ENCODE measurements at places on chromosomes 5 and 9.

DNA sequence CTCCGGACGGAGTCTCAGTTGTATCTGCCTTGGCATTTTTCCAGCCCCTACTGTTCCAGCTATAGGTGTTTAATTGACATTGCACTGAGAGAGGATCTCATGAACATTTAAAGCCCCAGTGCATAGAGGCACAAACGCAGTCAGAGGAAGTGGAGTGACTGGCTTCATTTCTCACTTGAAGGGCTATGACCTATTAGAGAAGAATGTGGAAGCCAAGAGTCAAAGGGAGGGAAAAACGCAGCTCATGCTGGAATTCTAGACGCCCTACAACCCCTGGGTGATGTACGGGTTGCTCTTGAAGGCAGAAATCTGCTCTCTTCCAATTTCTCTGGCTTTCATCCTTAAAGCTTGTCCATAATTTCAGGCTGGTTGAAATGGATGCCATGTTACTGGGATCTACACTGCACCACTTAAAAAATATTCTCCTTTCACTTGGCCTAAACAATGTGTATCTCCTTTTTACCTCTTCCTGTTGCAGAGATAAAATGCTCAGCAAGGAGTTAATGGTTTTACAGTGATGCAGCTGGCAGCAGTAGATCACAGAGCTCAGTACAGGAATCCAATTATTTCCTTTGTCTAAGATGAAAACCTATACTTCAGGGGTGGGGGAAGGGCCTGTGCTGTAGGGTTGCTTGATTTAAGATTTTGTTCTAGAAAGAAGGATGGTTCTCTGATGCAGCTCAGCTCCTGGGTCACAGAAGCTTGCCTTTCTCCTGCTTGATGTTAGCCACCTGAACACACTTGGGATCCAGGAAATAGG, 61.8 kb upstream of the MAMDC2 start:
- ATAC-seq = peak; percentile 78

DNA sequence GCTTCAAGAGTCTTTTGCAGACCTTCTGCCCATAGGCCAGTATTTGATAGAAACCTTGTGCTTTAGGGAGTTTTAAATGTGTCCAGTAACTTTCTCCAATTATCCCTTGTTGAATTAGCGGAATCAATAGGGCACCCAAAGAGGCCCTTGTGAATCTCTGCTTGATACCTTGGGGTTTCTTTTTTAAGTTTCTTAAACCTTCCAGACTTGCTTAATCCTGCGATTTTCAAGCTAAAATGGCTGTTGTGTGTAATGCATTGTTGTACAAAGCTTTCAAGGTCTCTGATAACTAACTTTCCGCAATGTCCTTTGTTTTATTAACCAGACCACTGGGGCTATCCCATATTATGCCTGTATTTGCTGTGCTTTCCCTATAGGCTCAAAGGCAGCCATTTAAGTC, 577.4 kb upstream of the RORB start:
- no peak for ATAC-seq

DNA sequence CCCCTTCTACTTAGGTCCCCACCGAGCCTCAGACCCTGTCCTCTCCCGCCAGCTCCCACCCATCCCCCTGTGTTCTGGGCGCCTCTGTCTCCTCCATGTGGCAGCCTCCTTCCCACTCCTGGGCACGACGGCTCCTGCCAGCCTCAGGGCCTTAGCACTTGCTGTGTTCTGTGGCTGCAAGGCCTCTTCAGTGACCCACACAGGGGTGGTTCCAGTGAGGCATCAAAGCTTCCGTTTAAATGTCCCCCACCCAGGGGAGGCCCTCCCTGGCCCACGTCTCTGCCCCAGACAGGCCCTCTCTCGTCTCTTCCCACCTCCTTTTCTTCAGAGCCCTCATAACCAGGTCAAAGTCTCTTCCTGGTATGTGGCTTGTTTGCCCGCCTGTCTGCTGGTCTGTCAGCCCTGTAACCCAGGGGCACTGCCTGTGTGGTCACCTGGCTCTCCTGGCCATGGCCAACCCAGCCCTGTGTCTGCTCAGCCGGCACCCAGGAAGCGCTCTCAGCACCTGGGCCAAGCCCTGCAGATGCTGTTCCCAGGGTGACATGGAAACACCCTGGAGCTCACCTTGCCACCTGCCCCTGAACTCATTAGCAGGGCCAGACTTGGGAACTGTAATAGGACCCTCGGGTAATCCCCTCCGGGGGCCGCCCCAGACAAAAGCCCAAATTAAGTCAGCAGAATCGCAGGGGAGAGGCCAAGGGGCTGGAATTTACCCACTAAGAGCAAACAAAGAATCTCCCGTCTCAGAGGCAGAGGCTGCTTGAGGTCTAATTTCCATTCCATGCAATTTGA, 33.7 kb downstream of the LHX3 start:
- no peak for ATAC-seq

- no peak for ATAC-seq
Observed at GRCh38 chr5:66617226-66617861, 21.2 kb downstream of the MAST4 start.

- no peak for ATAC-seq
Observed at GRCh38 chr9:89554307-89555035, 50.3 kb upstream of the GADD45G start.

DNA sequence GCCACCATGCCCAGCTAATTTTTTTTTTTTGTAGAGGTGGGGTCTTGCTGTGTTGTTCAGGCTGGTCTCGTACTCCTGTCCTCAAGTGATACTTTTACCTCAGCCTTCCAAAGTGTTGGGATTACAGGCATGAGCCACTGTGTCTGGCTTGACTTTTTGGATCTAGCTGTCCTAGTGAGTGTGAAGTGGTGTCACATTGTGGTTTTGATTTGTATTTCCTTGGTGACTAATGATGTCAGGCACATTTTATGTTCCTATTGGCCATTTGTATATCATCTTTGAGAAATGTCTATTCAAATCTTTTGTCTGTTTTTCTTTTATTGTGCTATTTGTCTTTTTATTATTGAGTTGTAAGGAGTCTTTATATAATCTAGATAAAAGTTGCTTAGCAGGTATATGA, 53.5 kb upstream of the MCCC2 start:
- peak; percentile 69 for ATAC-seq

DNA sequence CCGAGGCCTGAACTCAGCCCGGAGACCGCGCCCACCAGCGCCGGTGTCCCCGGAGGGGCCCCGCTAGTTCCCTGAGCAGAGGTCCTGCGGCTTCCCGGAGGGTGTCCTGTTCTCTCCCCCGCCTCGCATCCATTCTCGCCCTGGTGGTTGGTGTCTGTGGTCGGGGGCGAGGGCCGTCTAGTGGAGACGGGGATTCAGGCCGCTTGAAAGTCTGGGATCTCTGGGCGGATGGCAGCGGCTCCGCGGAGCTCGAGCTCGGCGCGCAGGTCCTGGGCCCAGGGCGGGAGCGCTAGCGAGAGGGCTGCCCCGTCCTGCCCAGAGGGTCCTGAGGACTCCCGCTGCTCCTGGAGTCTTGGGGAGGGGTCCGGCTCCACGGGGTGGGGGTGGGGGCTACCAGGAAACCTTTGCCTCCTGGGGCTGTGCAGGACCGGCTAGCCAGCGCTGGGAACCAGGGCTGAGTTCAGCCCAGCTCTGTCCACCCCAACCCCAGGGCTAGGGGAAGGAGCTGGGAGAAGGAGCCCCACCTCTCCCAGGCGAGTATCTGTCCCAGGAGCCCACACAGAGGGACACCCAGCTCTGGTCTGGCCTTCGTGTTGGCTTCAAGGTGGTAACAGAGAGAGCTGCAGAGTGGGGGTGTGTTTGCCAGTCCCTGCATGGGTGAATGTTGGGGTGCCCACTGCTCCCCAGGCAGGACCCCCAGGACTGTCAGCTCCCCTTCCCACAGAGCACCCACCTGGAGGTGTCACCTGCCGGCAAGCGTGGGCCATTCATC, 4.0 kb downstream of the TOR4A start:
- ATAC-seq = peak; percentile 7

GRCh38 chr9:107316795-107317661, 33.9 kb downstream of the RAD23B start:
- no peak for ATAC-seq

DNA sequence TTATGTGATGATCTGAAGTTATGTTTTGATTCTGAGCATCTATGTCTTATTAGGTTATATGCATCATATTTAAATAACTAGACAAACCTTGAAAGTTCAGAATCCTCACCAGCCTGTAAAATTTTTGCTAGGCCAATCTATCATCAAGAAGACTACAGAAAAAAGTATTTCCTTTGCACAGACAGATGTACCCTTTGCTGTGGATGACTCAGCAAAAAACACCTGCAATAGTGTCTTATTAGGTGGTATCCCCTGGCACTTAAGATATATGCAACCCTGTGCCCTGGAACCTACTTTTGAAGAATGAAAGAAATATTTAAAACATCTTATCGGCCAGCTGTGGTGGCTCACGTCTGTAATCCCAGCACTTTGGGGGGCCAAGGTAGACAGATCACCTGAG, 130.6 kb downstream of the SLF1 start:
- ATAC-seq = no peak

DNA sequence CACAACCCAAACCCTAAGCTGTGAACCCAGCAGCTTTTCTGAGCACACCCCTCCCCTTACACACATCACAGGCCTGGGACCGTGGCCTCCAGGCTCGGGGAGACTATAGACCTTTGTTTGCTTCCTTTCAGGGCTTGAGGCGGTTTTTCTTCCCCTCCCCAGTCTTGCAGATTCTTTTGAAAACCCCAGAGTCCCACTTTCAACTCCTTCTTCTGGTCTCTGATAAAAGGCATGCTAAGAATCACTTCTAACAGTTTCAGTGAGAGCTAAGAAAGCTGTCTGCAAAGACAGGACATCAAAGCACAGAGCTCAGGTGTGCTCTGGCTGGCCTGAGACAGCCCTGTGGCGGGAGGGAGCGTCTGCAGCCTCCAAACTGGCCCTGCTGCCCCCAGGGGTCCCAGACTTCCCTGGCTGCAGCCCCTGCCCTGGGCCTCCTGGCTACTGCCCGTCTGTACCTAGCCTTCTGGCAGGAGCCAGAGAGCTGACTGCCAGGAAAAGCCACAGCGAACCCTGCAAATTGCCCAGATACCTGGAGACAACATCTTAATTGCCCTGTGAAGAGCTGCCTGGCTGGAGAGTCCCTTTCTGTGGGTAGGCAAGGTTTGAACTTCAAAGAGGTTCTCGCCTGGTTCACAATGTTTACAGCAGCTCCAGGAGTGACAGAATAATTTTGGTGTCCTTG, 138.9 kb downstream of the GADD45G start:
- no peak for ATAC-seq

- no peak for ATAC-seq
Observed at GRCh38 chr5:129511291-129511690, 51.2 kb downstream of the ADAMTS19 start.

- peak; percentile 83 for ATAC-seq
Observed at GRCh38 chr9:81848472-81848871, 79.8 kb upstream of the SPATA31D4 start.

GRCh38 chr9:105128908-105129600, 115.4 kb upstream of the SLC44A1 start:
- ATAC-seq = no peak

- no peak for ATAC-seq
Observed at GRCh38 chr9:102985162-102985895, 9.8 kb upstream of the CYLC2 start.

DNA sequence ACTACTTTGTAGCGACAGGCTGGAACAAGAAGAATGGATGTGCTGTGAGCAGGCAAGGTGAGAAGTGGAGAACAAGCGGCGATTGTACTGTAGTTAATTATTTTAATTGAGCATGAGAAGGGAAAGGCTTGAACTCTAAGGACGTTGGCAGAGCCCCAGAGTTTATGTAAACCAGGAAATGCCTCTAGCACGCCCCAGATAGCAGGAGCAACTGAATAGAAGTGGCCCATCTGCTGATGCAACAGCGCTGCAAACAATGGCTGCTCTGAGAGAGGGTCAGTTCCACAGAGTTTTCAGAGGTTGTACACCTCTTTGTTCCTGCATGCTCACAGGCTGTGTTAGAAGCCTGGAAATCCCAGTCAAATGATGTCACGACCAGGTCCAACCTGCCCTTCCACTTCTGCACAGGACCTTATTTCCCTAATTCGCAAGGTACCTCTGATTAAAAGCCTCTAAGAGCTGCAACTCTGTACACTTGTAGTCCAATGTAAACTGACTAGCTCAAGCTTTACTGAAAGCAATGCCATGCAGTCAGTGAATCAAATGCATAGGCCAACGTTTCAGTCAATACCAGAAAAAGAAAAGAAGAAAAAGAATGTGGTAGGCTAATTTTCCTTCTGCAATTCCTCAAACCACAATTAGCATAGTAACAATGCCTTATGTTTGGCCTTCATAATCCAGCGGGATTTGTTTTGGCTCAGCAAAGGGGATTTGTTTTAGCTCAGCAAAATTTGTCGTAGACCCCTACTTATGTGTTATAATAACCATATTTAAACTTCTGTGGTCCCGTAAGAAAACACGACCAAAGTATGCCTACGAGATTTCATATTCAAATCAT, 119.6 kb upstream of the RETREG1 start:
- ATAC-seq = no peak

DNA sequence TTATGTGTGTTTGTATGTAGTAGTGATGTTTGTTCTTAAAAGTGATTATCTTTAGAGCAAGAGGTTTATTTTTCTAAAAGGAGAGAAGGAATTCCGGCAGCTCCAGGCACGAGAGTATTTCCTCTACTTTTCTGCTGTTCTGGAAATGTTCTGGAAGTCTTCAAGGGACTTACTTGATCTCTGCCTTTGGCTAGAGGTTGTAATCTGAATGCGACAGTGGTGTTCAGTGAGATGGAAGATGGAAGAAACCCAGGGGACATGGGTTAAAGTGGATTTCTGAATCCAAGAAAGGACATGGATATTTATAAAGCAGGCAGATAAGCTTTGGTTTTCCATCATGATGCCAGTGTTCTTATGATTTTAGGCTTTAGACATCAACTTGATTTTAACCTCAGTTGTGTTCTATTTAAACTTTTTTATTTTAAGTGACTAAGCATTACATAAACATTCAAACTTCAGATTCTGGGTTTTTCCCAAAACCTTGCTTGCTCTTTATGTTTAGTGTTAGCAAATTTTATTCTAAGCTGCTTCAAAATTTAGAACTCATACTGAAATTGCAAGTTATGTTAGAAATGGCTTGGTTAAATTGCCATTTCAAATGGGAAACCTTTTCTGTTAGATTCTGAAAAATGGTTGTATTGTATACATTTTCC, 3.6 kb downstream of the GPR21 start:
- ATAC-seq = no peak

GRCh38 chr9:121066850-121067249, 7.9 kb upstream of the CNTRL start:
- ATAC-seq = no peak

- ATAC-seq = peak; percentile 47
Observed at GRCh38 chr9:88804254-88804596, 187.0 kb upstream of the S1PR3 start.

- ATAC-seq = no peak
Observed at GRCh38 chr5:124021066-124021641, 509.2 kb downstream of the CSNK1G3 start.
